ENCODE measurements at places on chromosomes 5 and 9.

- no peak for DNase-seq
These were observed 166.5 kb downstream of the MAPKAP1 start for GRCh38 chr9:125540497-125540896.

DNA sequence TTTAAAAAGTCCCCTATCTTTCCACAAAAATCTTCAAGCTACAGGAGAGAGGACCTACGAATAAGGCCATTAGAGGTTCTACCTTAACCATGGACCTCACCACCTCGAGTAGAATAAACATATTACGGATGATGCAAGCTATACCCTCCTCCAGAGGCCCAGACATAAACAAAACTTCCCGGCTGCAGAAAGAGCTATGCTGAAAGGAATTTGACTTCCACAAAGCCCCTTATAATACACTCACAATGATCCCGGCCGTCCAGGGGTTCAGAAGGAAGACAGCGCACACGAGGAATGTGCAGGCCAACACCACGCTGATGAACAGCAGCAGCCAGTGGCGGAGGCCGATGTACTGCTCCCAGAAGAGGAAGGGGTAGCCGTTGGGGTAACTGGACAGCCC lies 59.0 kb downstream of the PTCH1 start:
- no peak for DNase-seq

DNA sequence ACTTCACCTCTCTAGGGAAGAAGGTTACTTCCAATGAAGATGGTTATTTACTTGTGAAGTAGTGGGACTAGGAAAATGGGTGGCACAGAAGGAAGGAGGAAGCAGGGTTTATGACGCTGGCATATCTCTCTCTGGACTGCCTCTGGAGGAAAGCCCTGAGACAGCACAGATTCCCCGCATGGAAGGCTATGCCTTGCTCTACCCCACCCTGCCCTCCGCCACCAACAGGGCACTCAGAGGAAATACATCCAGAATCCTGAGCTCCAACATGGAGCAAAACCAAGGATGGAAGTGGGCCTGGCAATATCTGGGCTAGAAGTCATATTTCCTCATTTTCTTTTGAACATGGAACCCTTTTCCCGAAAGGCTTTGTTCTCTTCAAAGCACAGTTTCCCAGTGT lies 346.9 kb downstream of the ZSWIM6 start:
- DNase-seq = no peak

GRCh38 chr5:23257656-23258055 lies 249.8 kb upstream of the PRDM9 start:
- no peak for DNase-seq

- DNase-seq = no peak
These were observed 74.7 kb downstream of the TEK start for GRCh38 chr9:27183701-27184100.

DNA sequence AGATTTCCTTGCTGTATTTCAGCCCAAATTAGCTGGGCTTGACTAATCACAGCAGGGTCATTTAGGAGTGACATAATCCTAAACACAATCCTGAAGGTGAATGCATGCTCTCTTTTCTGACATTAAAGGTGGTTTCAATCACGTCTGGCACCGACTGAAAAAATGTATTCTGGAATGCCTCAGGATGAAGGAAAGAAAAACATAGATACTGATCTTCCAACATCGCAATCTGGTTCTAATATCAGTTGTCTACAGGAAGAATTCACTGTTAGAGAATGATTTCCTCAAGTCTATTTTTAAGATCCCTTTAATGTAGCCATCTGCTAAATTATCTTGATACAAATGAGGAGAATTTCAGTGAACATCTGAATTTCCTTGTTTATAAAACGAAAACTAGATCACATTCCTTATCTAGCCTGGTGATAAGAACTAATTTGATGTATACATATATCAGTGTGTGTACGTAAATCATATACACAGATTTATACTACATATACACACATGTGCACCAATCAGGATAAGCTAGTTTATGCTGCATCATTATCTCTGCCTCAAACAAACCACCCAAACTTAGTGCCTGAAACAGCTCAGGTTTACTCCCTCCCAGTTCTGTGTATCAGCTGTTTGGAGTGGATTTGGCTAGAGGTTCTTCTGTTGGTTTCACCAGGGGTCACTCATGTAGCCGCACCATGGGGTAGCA lies 31.3 kb upstream of the TAS2R1 start:
- no peak for DNase-seq

DNA sequence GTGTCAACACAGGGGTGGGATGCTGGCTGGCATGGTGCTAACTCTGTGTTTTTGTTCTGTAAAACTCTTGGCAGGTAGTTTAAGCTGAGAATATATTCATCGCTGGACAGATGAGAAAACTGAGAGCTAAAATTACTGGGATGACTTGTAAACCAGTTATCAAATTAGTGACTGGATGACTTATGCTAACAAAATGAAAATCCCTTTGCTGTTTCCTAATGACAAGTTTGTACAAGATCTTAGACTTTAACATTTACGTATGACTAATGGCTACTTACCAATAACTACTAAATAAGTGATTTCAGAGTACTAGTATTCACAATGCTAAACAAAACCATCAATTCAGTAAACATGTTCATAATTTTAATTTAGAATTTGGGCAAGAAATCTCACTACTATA lies 854.8 kb upstream of the ARRDC3 start:
- DNase-seq = no peak

- DNase-seq = no peak
These were observed 3.1 kb upstream of the VAV2 start for GRCh38 chr9:133995012-133995896.

GRCh38 chr5:112958093-112959088 lies 18.2 kb upstream of the DCP2 start:
- no peak for DNase-seq

GRCh38 chr5:32646061-32646969 lies 61.0 kb downstream of the SUB1 start:
- no peak for DNase-seq

DNA sequence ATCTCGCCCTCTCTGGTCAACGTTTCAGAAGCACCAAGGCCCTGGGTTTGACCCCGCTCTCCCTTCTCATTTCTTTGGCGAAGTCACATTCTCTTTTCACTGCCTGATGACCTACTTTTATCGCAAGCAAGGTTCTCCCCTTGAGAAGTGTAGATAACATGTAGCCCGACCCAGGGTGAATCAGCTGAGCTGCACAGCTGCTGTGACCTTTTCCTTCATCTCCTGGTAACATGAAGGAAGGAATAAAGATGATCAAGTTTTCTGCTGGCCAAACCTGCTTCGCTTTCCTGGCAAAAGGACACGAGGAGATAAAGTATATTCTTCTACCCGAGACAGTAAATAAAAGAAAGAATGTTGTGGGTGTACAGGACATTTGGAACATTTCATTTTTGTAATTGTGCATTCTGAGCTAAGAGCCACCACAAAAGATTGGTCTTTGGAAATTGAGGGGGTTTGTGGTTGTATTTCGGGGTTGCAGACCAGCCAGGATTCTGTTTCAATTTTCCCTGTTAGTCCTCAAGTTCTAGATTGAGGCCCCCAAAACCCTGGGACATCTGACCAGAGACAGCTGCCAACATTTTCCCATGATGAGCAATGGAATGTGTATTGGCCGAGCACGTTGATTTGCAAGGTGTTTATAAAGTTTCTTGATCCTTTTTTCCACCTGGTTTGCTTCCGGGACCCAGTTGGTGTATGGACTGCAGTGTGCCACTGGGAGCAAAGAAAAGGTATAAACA lies 155.1 kb upstream of the ZNF462 start:
- no peak for DNase-seq

DNA sequence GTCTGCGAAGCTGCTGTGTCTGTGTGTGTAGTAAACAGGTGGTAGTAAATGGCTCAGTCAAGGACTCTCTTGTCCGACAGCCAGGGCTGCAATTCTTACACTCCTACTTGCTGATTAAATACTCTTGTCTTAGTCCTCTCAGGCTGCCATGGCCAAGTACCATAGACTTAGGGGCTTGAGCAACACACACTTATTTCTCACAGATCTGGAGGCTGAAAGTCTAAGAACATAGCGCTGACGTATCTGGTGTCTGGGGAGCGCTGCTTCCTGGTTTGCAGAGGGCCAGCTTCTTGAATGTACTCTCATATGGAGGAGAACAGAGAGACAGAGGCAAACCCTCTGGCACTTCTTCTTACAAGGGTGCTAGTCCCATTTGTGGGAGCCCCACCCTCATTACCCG lies 411.0 kb downstream of the MED10 start:
- no peak for DNase-seq

- DNase-seq = no peak
These were observed 70.1 kb upstream of the NXNL2 start for GRCh38 chr9:88464851-88465250.

DNA sequence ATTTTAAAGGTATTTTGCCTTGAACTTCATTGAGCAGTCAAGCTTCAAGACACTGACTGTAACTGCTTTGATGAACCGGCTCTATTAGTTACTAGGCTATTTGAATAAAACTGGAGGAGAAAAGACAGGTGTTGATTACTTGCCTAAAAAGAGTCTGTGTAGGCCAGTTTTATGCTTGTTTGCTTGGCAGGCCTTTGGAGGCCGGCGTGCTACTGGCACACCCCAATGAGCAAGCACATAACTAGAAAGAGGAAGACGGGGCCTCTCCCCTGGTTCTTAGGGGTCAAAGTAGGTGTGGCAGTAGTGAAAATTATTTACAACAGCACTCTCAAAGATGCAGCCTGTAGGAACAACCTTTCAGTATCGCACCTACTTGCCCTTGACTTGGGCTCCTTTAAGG lies 2.1 kb upstream of the ZFR start:
- DNase-seq = no peak

DNA sequence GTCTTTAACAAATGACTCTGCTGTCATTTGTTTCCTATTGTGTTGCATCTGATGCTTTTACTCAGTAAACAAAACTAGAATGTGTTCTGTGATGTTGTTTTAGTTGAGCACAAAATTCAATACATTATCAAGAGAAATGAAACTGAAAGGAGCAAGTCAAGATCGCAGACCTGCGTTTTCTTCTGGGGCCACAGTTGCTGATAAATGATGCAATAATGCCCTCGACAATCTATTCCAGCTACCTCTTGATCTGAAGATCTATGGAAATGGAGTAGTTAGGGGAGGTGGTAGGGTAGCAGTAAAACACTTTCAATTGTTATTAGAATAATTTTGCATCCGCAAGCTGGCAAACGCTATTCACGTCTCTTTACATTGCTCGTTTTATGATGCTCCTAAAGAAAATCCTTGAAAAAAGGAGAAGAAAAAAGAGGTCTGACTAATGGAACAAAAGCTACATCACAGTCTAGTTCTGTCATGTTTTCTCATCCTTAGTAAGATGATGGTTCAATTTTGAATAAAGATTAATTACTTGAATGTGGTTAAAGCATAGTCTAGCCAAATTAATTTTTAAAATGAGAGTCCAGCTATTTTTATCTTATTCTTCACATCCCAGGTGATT lies 1.6 kb downstream of the ZNF366 start:
- no peak for DNase-seq

- no peak for DNase-seq
These were observed 24.0 kb downstream of the ZFR start for GRCh38 chr5:32420506-32420905.

- DNase-seq = no peak
These were observed 74.1 kb downstream of the ANKRD33B start for GRCh38 chr5:10637944-10638343.

DNA sequence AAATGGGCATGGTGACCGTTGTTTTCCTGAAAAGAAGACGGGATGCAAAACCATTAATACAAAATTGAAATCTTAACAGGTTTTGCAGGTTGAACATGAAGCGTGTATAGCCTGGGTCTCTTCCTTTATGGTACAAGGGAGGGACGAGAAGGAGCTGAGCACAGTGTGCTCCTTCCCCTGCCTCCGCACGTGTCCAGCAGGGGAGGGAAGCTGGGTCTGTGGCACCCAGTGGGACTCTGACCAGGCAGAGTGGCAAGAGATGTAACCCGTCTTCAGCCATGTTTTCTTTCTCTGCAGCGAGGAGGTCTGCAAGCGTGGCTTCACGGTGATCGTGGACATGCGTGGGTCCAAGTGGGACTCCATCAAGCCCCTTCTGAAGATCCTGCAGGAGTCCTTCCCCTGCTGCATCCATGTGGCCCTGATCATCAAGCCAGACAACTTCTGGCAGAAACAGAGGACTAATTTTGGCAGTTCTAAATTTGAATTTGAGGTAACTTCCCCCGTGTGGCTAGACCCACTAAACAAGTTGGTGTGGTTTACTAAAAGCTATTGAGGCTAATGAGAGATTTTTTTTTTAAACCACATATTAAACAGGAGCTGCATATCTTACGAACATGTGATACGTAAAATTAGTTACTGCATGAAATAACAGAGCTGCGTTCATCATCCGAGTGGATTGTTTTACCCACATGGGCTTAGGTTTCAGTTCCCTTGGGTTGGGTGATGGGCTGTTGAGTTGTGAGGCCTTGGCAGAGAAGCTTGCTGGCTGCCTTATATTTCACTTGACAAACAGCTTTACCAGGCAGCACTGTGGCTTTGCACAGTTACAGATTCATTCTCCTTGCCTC lies 143.7 kb downstream of the TRIO start:
- no peak for DNase-seq

GRCh38 chr5:167872791-167873190 lies 418.7 kb upstream of the WWC1 start:
- DNase-seq = no peak

GRCh38 chr9:34179213-34180136 lies 632 bp downstream of the UBAP1 start:
- no peak for DNase-seq

DNA sequence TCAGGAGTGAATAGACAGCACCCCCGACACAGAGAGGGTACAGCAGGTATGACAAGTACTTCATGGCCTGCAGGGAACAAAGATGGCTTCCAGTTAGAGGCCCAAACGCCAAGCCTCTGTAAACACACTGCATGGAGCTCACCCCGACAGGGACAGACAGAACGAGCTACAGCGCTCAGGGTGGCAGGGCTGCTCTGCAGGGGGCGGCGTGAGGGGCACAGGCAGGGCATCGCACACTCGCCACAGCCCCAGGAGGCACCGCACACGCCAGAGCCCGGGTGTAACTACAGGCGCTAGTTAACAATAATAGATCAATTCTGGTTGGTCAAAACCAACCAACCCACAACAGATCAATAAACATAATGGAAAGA lies 21.1 kb downstream of the CLPTM1L start:
- no peak for DNase-seq

All from SHP77 treated with DMSO at 0.1 percent for 48 hours (cell line).